H1 (cell line): ENCODE measurements at places on chromosomes 7 and 10. TPM values are rescaled to one million over a fixed set of nuclear protein-coding genes. Genes with fewer than 3 reads are reported as not detected.

DNA sequence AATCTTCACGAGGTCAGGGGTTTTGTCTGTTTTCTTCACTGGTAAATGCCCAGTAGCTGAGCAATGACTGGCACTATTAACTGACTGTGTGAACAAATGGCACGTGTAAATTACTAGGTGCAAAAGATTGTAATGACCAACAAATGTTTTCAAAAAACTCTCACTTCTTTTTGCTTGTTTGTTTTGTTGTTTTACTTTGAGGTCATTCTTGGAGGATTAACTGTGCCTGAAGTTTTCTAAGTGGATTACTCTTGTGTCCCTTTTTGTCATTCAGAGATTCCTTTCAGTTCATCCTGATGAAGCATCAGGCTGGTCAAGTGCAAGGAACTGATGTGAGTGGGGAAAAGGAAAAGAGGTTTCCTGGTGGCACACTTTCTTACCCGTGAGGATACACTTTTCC, 74.4 kb upstream of the PPP1R3C start:
- DNase-seq = no peak

DNA sequence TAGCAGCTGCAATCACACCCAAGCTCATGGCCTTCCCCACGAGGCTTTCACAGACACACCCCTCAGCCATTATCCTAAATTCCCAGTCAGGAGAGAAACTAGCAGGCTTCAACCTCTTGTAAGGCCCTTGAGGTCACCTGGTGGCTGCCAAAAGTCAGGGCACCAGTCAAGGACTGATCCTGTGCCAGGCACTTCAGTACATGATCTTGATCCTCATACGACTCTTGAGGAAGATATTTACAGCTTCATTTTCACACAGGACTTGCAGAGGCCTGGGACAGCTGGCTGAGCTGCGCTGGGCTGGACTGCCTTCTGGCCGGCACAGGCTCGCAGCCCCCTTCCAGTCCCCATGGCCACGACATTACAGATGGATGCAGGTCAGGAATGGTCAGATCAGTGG, 8.8 kb downstream of the PDAP1 start:
- DNase-seq = no peak

DNA sequence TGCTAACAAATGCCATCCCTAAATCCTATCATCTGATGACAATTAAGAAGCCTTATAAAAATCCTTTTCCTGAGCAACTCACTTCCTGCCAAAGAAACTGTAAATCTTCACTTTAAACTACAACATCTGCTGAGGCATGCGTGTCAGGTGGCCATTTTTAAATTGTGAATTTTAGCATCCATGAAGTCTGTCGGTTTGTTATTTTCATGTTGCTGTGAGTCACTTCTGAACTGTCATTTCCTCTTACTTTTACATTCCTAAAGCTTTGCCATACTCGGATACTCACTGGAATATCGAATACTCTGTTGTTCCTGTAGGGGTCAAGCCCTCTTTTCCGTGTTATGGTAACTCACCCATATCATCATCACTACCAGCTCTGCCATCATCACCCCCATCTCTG, 34.3 kb upstream of the TMEM26 start:
- no peak for DNase-seq

GRCh38 chr7:16398146-16399017, 23.0 kb downstream of the CRPPA start:
- no peak for DNase-seq

DNA sequence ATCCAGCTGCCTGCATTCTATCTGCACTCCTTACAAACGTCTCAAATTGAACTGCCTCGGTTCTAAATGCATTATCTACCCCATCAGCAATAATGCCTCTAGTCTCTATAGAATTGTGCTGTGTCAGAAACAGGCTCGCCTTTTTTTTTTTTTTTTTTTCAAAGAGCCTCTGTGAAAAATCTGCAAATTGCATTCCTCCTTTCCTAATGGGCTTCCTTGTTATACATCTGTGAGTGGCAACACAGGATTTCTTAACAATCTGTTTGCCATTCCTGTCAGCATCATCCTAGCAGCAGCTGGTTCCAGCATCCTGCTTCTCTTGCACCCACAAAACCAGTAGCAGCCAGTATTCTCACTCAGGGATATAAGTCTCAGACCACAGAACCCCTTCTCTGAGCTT, 413.5 kb upstream of the SEMA3D start:
- no peak for DNase-seq

- DNase-seq = no peak
Observed at GRCh38 chr7:70153933-70154332, 555.7 kb downstream of the AUTS2 start.

- no peak for DNase-seq
Observed at GRCh38 chr7:112220877-112221434, 14.5 kb downstream of the ZNF277 start.

GRCh38 chr10:132269266-132270230, 38.2 kb downstream of the STK32C start:
- no peak for DNase-seq

DNA sequence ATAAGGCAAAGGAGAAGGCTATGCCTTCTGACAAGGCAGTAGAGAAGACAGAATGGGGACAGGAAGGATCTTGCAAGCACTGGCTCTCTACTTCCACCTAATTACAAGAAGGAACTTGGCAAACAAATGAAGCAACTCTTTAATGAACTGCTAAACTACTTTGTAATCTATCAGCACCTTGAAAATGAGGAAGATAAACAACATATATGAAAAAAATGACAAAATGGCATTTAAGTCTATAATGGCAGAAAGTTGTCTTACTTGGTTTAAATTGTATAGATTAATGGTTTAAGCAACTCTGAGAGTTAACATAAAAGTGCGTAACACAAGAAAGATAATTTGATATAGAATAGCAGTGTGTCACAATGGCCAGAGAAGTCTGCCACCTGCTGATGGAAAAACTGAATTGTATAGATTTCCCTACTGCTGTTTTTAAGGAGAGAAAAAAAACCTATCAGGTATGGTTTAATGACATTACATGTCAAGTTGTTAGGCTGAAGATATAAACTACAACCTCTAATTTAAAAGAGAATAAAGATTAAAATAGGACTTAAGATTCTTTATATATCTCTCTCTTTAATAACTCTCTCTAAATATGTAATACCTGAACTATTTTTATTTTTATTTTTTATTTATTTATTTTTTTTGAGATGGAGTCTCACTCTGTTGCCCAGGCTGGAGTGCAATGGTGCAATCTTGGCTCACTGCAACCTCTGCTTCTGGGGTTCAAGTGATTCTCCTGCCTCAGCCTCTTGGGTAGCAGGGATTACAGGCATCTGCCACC, 11.8 kb downstream of the NT5C3A start:
- DNase-seq = no peak

- no peak for DNase-seq
Observed at GRCh38 chr10:71864911-71865361, 13.9 kb upstream of the PSAP start.

DNA sequence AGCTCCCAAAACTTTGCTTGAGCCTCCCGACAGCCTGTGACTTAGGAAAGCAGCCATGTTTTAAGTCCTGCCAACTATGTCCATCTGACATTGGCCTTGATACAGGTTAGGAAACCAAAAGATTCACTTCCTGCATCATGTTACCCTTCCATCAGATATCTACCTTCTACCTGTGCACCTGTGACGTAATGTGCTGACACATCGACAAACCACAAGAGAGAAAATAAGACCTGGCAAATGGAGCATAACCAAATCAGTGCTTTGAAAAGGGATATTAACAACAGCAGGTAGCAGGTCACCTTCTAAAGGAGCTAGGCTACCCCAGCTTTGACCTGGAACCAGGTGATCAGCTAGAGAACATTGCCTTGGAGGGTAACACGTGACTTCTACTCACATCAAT, 14.8 kb upstream of the PRR15 start:
- DNase-seq = no peak

- DNase-seq = no peak
Observed at GRCh38 chr7:98872328-98872924, 2.6 kb upstream of the TMEM130 start.

- no peak for DNase-seq
Observed at GRCh38 chr7:37337522-37337921, 111.1 kb downstream of the ELMO1 start.

GRCh38 chr7:47088329-47089067, 493.4 kb downstream of the TNS3 start:
- peak; percentile 15 for DNase-seq

- no peak for DNase-seq
Observed at GRCh38 chr7:30065746-30066145, 37.5 kb downstream of the PLEKHA8 start.

DNA sequence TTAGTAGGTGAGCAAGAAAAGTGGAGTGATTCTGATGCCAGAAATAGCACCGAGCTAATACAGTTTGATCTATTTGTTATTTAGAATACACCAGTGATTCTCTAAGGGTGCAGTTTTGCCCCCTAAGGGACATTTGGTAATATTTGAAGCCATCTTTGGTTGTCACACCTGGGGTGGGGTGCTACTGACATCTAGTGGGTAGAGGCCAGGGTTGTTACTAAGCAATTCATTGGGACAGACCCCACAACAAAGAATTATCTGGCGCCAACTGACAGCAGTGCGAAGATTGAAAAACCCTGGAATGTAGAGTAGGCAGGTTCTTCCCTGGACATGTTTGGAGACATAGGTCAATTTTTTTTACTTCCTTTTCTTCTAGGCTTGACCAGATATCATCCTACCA, 14.6 kb downstream of the PALS2 start:
- DNase-seq = no peak

ZNF92 gene
- total RNA-seq = 38.0 and 39.8 TPM in 2 replicates

- no peak for DNase-seq
Observed at GRCh38 chr7:152103691-152104090, 78.2 kb downstream of the GALNT11 start.

ZNF425 gene
- total RNA-seq = 4.0 and 6.1 TPM in 2 replicates

DNA sequence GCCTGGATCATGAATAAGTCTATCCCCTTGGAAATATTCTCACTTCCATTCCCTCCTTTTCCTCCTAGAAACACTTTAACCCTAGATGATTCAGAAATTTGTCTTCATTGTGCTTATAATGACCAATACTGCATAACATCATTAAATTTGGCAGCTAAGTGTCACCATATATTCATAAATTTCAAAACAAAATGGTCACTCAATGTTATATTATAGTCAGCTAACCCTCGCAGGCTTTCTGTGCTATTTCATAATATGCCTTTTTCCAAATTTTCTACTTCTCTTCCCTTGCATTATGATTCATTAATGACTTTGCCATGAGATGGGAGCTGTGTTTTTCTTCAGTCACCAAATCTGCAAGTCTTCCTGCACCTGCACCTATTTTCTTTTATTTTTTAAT, 308.3 kb upstream of the AKR1E2 start:
- no peak for DNase-seq

- DNase-seq = no peak
Observed at GRCh38 chr7:136142583-136142982, 165.4 kb upstream of the MTPN start.

DNA sequence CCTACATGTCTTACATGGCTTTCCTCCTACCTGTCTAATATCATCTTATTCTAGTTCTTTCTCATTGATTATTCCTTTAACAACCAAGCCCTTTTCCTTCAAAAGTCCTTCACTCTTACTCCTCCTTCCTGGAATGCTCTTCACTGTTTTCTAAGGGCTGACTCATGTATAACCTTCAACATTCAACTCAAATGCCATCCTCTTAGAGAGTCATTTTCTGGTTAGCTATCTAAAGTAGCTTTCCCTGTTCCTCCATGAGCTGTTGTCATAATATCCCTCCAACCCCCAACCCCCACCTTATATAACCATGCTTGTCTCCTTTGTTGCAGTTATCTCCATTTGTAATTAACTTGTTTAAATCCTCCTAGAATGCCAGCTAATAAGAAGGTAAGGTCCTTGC, 286.8 kb downstream of the ADK start:
- DNase-seq = no peak
